ENCODE measurements at places on chromosomes 1 and 21.

DNA sequence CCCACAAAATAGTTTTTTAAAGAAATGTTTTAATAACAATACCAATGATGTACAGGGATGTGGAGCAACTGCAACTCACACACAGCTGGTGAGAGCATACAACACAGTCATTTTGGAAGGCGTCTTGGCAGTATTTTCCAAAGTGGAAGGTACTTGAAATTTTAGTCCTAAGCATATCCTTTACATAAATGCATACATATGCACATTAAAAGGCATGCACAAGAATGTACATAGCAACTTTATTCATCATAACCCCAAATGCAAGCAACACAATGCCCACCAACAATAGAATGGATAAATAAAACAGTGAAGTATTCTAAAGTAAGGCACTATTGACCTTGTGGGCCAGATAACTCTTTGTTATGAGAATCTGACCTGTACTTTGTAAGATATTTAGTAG, 310.1 kb upstream of the ADGRL2 start:
- DNase-seq: no peak

DNA sequence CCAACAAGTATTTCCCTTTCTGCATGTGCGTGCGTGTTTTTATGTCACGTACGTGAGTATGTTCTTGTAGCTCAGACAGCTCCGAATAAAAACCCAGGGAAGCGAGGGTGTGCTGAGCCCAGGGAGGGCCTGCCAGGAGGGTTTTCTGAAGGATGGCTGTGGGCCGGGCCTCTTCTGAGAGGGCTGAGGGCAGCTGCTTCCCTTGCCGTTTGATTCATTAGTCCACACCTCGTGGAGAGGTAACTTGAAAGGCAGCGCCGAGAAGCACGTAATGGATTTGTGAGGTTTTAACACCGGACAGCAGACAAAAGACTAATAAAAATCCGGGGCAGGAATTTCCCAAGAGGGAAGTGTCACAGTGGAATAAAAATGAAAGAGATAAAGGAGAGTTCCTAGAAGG, 29.5 kb downstream of the CD247 start:
- no peak for DNase-seq

DNA sequence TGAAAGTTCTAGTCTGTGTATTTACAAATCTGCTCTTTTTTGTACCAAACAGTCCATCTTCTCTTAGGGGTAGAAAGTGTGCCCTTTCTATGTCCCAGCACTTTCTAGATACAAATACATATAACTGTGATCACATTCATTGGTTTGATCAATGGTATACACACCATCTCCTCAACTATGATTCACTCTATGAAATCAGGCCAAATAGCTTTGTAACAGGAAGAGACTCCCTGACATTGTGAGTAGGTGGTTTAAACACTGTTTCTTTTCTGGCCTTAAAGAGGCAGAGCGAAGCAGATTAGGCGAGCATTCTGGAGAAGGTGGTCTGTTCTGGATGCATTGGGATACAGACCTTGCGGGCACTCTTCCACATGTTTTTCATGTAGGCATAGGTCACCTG, 39.3 kb upstream of the EXOSC10 start:
- DNase-seq: no peak

DNA sequence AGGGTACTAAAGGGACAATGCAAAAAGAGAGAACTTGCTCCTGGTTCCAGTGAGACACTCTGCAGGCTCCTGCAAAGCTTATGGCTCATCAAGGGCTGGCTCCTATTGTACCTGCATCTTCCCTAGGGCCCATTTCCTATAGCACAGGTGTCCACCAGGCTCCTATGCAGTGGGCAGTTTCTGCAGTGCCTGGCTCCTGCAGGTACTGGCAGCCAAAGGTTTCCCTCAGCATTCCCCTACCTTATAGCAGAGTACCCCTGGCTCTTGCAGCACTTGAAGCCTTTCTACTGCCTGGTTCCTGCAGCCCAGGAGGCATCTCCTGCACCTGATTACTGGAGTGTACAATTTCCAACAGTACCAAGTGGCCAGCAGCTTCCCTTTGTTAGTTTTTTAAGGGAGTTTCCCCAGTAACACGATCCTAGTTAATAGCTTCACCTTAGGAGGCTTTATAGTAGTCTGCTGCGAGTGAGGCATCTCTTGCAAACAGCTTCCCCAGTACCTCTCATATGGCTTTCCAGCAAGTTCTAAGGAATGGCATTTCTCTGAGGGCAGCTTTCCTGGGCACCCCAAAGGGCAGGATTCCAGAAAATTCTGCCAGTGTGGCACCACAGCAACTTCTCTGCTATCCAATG, 141.7 kb downstream of the DENND1B start:
- DNase-seq: no peak

GRCh38 chr21:44791246-44791645, 10.4 kb downstream of the UBE2G2 start:
- no peak for DNase-seq

- DNase-seq: no peak
Measured at GRCh38 chr1:9910076-9910422, at the start of gene CTNNBIP1. Gene CTNNBIP1 (minus strand): TSS chr1:9910269. CDS start chr1:9872064, 38,205 bp downstream.

DNA sequence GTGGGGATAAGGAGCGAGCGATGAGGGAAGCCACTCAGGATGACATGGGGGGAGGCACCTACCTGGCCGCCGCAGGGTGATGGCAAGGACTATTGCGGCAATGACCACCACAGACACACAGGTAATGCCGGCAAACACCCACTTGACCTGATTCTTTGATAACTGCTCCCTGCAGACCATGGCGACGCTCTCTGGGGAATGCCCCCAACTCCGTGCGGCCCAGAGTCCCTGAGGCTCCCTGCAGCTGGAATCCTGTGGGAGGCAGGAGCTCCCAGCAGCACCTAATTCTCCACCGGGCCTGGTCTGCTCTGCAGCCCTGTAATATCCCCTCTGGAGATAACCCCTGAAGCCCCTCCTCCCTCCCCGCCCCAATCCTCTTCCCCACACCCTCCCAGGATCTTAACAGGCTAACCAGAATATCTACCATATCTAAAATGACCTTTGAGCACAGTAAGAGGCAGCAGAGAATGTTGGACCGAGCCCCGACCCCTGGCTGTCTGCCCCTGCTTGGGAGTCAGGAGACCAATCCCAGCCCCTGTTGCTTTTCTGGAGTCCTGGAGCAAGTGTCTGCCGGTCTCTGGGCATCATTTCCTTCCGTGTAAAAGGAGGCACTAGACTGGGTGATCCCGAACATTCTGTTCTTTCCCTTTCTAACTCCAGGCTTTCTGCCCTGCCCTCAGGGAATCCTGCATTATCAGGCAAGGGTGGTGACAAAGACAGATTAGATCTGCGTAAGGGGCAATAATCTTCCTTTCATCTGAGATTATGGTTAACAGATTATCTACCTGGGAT, at the start of gene FAM151A:
Gene FAM151A (minus strand): TSS at position 310 of the 792 bp plus-strand sequence. CDS start 130 bp downstream, at position 180.
- DNase-seq: no peak

GRCh38 chr1:75484789-75485188, 126.1 kb downstream of the SLC44A5 start:
- no peak for DNase-seq

GRCh38 chr21:36186506-36187399, 30.1 kb downstream of the DOP1B start:
- no peak for DNase-seq

DNA sequence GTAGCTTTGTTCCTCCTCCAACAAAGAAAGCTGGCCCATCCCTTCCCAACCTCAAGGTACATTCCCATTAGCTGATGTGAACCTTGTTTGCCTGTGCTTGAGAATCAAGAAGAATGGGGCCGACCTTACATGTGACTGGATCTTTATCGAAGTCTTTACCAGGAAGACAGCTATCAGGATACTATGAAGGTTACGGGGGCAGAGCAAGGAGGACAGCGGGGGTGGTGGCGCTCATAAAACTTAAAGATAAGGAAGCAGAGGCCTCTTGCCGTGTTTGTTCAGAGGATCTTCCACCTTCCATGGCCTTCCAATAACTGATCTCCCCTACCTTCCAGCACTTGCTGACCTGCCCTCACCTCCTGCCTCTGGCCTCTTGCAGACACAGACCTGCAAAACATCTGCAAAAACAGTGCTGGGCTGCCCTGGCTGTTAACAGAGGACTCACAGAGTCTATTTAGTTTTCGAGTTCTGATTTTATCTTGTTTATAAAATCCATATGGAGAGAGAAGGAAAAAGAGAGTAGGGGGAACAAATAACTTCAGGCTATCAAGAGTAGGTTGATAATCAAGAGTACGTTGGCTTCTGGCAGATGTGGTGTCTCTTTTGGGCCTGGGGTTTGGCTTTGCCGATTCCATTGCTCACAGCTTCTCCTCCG, 198.0 kb downstream of the HUNK start:
- no peak for DNase-seq

DNA sequence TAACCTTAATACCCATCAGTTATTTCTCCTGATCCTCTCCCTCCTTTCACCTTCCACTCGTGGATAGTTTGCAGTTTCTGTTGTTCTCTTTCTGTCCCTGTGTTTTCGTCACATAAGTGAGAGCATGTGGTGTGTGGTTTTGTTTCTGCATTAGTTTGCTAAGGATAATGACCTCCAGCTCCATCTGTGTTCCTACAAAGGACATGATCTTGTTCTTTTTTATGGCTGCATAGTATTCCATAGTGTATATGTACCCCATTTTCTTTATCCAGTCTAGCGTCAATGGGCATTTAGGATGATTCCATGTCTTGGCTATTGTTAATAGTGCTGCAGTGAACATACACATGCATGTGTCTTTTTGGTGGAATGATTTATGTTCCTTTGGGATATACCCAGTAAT, 36.6 kb upstream of the GPR25 start:
- DNase-seq: no peak

Measured in CD4-positive, alpha-beta T cell treated with Interleukin-15 for 1 hour (primary cell).